A673 (cell line): ENCODE measurements at places on chromosomes 4 and X.

GRCh38 chr4:100983426-100983825 is 363.9 kb downstream of the PPP3CA start:
- no peak for DNase-seq

DNA sequence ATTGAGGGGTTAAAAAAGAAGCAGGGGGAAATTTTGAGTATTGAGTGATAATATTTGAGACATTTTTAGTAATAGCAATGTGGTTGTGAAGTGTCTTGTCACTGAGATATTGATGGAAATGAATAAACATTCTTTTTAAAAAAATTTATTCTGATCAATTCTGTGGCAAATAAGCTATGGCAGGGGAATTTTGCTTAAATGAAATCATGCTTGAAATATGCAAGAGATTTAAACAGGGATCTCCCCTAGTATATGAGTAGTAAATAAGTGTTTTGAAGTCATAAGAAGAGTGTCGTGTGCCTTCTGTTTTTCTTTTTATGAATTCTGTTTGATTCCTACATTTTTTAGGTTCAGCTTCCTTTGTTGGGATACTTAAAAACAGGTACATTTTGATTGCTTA is 23.2 kb downstream of the IL15 start:
- DNase-seq, result no peak

- DNase-seq, result no peak
Measured at GRCh38 chrX:40050532-40050931, 47.2 kb downstream of the BCOR start.

- no peak for DNase-seq
Measured at GRCh38 chrX:44054863-44055601, 81.8 kb upstream of the NDP start.

GRCh38 chr4:114078636-114079035 is 99.2 kb upstream of the ARSJ start:
- no peak for DNase-seq

DNA sequence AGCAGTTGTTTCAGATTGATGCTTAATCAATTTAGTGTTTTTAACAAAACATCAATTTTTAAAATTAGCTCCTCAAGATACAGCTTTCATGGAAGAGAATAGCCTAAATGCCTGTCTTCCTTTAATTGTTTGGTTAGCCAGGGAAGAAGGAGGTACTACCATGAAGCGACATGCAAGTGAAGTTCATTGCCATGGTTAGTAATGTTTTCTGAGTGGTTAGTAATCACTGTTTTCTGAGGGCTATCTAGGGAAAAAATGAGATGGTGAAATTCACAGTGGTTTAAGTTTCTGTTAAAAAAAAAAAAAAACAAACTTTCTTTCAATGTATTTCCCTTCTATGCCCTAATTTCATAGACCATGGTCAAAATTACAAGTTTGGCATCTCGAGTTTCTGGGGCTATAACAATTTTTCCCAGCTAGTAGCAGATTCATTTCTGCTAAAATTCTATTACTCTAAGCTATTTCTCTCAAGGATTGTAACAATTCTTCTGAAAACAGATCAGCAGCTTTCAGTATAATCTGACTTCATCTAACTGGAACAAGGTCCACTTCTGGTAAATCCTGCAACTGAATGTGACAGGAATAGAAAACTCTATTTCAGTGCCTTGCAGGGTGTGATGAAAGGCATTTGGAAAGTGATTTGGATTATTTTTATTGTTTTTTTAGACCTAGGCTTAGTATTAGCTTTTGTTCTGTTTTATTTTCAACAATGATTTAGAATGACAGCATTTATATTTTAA is 157.0 kb downstream of the PCDH18 start:
- no peak for DNase-seq

DNA sequence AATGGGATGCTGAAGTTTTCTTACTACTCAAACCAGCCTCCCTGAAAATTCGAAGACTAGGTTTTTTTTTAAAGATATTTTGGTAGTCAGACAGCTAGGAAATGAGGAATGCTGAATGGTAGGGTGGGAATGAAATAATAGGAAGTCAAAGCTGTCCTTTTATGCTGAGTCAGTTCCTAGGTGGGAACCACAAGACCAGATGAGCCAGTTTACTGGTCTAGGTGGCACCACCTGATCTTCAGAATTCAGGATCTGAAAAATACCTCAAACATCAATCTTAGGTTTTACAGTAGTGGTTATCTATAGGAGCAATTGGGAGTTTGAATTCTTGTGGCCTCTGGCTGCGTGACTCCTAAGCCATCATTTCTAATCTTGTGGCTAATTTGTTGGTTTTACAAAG is 183.1 kb upstream of the GALNT7 start:
- DNase-seq, result no peak

GRCh38 chr4:39357002-39357401 is 9.2 kb downstream of the RFC1 start:
- DNase-seq, result no peak

DNA sequence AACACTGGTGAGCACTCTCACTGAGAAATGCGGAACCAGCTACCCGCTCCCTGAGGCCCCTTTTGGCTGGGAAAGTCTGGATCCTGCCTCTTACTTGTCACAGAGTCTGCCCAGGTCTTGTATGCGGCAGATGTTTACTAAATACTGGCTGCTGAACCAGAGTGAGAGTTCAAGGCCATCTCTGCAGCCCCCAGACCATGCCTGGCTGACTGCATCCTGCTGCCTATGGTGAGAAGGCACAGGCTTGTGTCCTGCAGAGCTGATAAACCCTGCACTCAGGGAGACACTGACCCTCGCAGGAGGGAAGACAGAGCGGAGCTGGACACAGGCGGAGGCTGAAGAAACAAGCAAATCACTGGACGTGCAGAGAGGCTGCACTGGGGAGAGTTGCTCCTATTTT is 46.5 kb downstream of the JAKMIP1 start:
- no peak for DNase-seq

- DNase-seq, result no peak
Measured at GRCh38 chr4:169246957-169247396, 23.8 kb downstream of the SH3RF1 start.

DNA sequence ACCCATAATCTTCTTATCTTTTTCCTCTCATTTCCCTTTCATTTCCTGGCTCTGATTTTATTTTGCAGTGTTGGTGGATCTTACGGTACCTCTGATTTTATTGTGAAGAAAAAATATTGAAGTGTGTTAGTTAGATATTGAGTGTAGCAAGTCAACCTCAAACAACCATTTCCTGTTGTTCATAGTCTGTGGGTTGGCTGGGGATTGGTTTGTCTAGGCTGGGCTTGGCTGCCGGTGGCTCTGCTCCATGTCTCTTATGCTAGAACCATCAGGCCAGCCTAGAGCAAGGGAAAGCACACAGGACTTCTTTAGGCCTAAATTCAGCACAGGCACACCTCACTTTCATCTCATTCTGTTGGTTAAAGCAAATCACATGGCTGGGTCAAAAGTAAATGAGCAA is 383.1 kb upstream of the LCORL start:
- DNase-seq, result no peak

- no peak for DNase-seq
Measured at GRCh38 chr4:100367451-100367850, 150.4 kb downstream of the EMCN start.

GRCh38 chr4:83922402-83922801 is 386.5 kb downstream of the GPAT3 start:
- no peak for DNase-seq

DNA sequence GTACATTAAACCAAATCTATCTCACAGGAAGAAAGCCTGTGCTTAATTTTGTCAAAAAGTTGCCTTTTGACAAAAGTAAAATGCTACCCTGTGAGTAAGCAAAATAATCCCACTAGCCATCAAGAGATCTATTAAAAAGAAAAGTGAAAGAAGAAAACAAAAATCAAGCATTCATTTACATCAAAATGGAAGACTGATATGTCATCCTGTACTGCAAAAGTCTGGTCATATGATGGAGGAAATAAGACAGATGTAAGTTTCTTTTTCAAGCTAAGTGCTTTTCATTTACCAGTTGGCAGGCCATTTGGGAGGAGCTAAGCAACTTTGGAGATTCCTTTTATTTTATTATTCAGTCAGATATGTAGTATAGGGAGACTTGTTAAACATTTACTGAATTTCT is 387.4 kb downstream of the SPOCK3 start:
- no peak for DNase-seq
